ENCODE measurements at places on chromosomes 12 and 14. TPM values are rescaled to one million over a fixed set of nuclear protein-coding genes. Genes with fewer than 3 reads are reported as not detected.

The ADAM20 gene
- not detected for total RNA-seq

The NTS gene
- not detected for total RNA-seq

The TMEM233 gene
- 0.20 TPM for total RNA-seq

The SSTR1 gene
- total RNA-seq = 0.07 TPM

The TDP1 gene
- 14.6 TPM for total RNA-seq

The ARL6IP4 gene
- total RNA-seq = 276 TPM

The SMOC1 gene
- total RNA-seq = 9.7 TPM

DNA sequence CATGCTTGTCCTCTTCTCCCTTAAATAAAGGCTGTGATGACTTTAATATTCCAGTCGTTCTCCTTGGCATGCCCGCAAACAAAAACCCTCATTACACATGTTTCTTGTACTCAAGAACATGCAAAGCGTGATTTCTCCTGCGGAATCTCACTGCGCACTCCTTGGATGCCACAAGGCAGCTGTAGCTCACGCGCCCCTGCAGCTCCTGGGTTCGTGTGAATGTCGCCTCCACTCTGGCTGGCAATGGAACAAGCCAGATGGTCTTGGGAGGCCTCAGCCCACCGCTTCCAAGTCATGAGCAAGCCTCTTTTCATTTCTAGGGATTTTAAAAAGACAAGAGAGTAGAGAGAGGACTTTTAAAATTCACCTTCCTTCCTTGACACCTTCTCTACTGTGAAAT lies 403.8 kb downstream of the PCNX1 start:
- no peak for DNase-seq

DNA sequence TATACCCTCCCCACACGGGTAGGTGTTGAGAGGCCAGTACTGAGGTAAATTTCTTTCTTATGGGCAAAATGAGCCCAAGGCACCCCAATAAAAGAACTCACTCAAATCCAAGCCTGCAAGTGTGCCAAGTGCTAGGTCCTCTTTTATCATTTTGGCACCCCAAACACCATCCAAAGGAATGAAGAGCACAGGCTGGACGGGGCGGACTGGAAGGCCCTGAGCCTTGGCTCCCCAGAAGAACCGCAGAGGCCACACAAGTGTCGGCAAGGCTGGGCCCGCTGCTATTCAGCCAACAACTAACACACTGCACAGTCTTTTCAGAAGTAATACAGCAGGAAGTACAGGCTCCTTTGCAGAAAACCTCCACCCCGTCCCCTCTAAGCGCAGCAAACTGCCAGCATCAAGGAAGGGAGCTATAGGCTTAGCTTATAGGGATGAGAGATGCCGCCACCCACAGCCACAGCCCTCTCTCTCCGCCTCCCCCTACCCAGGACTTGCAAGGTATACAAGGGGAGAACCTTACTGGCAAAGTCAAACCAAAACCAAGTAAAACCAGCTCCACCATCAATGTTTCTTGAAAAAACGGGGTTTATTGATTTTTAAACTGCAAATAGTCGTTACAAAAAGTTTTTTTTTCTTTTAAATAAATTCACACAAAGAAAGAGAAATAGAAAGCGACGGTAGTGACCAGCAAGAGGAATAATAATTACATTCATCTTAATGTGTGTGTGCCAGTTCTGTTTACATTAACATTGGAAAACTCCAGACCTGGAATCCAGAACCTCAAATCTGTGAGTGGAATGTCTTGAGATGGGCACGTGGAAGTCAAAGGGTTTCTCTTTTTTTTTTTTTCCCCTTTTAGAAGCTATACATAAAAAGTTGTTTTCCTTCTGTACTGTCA lies 5.5 kb downstream of the ZFP36L1 start:
- DNase-seq = no peak

DNA sequence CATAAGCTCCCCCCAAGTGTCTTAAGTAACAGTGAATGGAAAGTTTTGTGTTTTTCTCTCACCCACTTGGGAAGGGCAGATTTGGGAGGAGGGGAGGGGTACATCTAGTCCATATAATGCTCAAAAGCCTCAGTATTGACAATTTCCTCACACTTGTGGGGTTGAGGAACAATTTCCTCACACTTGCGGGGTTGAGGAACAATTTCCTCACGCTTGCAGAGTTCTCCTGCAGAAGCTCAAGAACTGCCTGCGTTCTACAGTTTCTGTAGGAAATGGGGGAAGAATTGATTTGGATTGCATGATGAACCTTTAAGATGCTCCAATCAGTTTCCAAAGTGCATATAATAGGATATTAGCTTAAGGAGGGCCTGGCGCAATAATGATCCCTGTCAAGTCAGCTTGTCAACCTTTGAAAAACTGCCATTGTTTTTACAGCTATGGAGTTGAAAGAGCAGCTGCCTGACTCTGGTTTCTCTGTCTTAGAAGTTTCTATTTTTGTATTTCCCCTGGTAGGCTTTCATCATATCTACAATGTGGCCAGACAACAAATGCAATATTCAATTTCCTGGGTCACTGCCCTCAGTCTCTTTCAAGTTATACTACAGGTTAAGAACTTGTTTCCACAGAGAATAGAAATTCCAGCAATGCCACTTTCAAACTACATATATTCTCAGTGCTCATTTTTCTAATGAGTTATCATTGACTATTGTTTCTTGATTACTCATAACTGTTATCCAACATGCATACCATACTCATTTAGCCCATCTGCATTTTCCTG lies 66.5 kb downstream of the PLEKHG7 start:
- DNase-seq = no peak

DNA sequence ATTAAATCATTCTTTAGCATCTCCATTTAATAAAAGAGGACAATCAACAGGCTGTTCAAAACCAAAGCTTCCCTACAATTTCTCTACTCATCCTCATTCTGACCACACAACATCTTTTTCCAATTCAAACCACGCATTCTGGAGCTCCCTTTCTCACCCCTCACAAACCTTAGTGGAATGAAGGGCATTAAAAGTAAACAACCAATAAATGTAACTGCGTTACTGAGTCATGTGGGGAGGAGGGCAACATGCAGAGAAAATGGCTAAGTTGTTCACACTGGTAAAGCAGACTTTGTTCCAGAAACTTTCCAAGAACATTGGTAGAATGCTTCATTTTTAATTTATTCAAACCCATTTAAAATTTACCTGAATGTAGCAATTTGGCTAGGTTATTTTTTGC lies 19.6 kb downstream of the SOX5 start:
- DNase-seq = no peak

DNA sequence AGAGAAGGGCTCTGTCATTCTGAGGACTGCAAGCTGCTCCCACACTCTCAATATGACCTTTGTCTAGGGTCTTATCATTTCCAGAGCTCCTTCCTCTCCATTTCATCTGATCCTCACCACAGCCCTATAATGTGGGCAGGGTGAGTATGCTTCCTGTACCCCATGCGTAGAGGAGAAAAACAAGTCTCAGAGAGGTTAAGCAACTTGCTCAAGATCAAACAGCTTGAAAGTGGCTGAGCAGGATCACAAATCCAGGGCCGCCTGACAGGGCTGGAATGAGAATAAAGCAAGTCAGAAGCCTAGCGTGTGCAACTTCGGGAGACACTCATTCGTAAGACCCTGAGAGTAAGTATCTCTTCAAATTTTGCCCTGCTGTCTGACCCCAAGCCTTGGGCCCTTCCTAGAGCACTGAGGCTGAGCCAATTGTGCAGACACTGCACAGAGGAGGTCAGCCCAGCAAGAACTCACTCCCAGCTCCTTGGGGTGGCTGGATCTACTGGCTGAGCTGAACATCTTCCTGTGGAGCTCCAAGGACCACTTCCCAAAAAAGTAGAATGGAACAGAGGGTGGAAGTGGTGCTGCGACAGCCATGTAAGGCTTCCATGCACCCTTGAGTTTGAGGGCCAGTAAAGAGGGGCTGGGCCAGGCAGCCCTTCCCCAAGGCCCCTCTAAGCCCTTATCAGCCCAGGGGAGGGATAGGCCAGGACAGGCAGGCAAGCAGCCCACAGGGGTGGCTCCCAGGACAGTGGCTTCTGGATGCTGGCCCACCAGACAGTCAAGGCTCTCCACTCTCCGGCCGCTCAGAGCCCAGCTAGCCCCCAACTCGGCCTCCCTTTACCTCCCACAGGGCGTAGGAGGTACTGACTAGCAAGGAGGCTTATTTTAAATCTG lies 10.5 kb downstream of the ZFP36L1 start:
- DNase-seq = no peak

GRCh38 chr12:7162691-7163114 lies 26.8 kb upstream of the PEX5 start:
- DNase-seq = no peak

- DNase-seq = no peak
Measured at GRCh38 chr12:132537049-132537448, 47.1 kb downstream of the FBRSL1 start.

DNA sequence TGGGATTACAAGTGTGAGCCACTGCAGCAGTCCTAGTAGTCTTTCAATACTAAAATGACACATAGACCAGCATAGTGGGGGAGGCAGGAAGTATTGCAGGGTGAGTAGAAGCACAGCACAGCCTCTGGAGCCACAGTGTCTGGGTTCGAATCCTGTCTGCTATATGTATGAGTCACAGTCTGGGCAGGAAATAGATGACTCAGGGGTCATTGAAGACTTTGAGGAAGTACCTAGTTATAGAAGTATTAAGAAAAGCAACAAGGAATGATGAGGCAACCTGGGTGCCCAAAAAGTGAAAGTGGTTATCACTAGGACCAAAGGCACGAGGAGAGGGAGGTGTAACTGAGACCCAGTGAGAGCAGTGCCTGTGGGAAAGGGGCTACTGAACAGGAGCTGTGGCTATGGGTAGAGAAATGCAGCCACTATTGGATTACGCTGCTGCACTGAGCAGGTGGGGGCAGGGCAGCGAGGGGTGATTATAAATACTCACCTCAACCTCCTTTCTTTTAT lies 124.0 kb downstream of the PDE3A start:
- peak; percentile 62 for DNase-seq

- DNase-seq = no peak
Measured at GRCh38 chr12:4213471-4213870, 60.1 kb upstream of the CCND2 start.

DNA sequence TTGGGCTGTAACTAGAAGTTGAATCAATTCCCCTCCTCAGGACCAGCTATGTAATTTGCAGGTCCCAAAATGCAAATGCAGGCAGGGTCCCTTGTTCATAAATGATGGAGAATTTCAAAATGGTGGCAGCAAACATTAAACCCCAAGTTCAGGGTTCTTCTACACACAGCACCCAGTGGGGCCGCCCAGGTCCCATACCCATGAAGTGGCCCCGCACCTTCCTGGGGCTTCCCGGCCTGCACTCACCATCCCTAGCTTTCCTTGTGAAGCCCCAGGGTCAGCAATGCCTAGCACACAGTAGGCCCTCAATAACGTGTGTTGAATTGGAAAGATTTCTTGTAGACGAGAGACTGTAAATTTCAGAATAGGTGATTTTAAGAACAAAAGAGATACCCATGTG lies 76.0 kb downstream of the NTF3 start:
- no peak for DNase-seq

- peak; percentile 56 for DNase-seq
Measured at GRCh38 chr12:130161261-130162243, 712 bp upstream of the FZD10 start.

DNA sequence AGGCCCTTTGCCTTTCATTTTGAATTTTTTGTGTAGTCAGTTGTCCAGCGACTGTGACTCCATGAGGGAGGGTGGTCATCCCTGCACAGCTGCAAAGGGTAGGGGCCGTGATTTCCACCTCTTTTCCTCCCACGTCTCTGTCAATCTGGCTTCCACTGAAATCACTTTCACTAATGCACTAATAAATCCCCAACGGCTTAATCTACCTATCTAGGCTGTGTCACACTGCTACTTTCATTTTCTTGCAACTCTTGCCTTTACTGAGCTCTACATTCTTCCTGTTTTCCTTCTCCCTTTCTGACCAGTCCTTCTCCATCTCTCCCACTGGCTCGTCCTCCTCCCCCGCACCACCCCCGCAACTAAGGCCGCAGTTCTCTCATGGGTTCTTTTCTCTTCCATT lies 212.3 kb upstream of the FOXN3 start:
- no peak for DNase-seq

DNA sequence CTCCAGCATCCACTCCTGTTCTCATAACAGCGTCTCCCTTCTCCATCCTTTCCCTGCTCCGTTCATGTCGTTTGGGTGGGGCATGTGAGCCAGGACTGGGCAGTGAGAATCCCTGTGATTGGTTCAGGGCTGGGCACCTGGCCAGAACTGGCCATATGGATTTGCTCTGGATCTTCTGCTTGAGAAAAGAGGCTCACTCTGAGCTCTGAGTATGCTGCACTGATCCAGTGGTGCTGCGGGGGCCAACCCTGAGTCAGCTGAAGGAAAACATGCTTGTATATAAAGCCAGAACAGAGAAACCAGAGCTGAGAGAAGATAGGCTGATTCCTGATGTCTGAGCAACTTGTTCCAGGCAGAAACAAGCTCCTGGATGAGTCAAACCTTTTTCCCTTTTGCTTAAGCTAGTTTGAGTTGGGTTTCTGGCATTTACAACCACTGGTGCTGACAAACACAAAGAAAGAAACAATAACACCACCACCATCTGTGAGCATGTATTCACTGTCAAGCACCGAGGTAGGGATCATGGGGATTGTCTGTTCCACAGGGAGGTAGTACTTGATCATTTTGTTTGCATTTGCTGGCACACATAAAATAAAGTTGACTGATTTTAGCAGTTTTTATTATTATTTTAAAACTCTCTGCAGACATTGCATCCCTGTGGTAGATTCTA lies 14.0 kb upstream of the HPD start:
- DNase-seq = peak; percentile 91

DNA sequence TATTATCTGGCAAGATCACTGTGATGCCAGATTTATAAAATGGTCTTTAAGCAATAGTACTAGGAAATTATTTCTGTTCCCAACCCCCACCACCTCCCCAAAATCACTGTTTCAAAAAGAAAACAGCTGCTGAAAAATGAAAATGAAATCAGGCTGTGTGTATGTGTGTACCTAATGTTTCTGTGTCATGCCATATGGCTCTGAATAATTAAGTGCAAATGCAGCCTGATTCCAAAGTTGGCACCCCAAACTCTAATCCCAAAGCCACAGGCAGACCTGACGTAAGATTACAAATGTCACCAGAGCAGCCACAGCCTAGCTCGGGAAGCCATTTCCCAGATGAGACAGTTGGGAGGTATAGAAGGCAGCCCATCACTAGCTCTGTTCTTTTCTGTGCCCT lies 175.5 kb downstream of the MED13L start:
- DNase-seq = no peak

DNA sequence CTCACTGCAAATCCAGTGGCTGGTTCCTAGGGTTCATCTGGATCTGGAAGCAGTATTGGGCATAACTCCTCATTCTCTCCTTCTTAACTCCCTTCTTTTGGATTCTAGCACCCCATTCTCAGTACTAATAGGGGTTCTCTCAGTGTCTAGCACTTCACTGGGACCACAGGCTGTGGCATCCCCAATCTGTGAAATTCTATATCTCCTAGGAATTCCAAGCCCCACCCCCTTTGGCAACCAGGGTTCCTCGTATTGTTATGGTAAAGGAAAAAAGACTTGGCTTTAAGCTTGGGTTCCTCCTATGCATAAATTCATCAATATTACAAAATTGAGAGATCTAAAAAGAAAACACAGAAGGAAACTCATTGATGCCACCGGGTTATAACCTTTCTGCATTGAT lies 45.0 kb upstream of the FBXO21 start:
- DNase-seq = no peak

Data from MG63 (cell line).